HCT116 (cell line): ENCODE measurements at places on chromosomes 5 and 9.
A peak's percentile ranks its signal among the peaks of the same experiment; 100 is the strongest.

GRCh38 chr5:27906481-27906880 lies 868.1 kb upstream of the CDH9 start:
- H3K27me3 ChIP-seq = no peaks in the 10 kb centered on the region
- H3K4me3 ChIP-seq = no peak overlapping the region
- no peak for DNase-seq
- H3K4me1 ChIP-seq = no peaks in the 10 kb centered on the region

DNA sequence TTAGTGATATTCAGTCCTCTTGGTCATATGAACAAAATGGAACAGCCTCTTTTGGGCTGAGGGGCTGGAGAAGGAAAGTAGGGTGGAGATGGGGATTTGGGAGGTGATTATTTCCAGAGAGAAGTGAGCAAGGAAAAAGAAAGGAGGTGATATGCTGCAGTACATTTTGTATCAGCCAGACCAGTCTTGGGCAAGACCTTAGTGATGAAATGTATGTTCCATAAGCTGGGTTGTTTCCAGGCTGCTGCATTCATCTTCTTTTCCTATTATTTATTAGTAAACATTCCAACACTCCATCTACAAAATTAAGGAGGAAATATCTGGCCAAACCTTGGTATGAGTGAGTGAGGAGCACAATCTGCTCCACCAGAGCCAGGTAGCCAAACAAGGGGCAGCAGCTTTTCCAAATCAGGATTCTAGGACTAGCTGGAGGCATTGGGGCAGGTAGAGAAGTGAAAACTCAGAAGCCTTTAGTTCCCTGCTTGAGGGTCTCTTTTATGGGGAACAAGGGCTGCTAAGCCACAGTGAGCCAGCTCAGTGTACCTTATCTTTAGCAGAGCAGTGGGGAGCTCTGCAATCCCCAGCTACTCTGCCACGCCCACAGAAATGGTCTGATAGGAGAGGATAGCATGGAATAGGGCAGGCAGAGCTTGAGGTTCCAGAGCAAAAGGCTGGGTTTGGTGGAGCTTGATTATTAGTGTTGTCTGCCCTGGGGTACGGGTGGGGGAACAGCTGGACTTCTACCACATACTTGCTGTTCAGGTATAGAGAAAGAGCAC lies 19.5 kb downstream of the RAD1 start:
- H3K4me3 ChIP-seq = no peak overlapping the region
- no peak overlapping the region for H3K27ac ChIP-seq
- no peaks in the 10 kb centered on the region for H3K27me3 ChIP-seq
- H3K36me3 ChIP-seq = no peaks in the 10 kb centered on the region
- DNase-seq = no peak

GRCh38 chr5:16916262-16916878 lies 19.7 kb downstream of the MYO10 start:
- no peaks in the 10 kb centered on the region for H3K36me3 ChIP-seq
- H3K4me3 ChIP-seq = no peak overlapping the region
- peak; percentile 82 for DNase-seq
- peak overlapping the region; percentile 88 for H3K27ac ChIP-seq
- no peaks in the 10 kb centered on the region for H3K27me3 ChIP-seq

- H3K4me1 ChIP-seq = no peaks in the 10 kb centered on the region
- DNase-seq = no peak
- no peak overlapping the region for H3K4me3 ChIP-seq
- no peaks in the 10 kb centered on the region for H3K36me3 ChIP-seq
- no peaks in the 10 kb centered on the region for H3K27me3 ChIP-seq
- H3K27ac ChIP-seq = no peak overlapping the region
Observed at GRCh38 chr5:16590685-16591084, 26.1 kb downstream of the RETREG1 start.

GRCh38 chr5:160802592-160802991 lies 49.4 kb downstream of the ATP10B start:
- H3K4me1 ChIP-seq = no peaks in the 10 kb centered on the region
- DNase-seq = no peak
- no peak overlapping the region for H3K4me3 ChIP-seq
- H3K27me3 ChIP-seq = no peaks in the 10 kb centered on the region
- no peaks in the 10 kb centered on the region for H3K36me3 ChIP-seq

- no peaks in the 10 kb centered on the region for H3K4me1 ChIP-seq
- DNase-seq = no peak
- H3K27ac ChIP-seq = no peak within 1 kb of the TSS
- no peaks in the 10 kb centered on the region for H3K27me3 ChIP-seq
Observed at GRCh38 chr9:104503963-104504362, at the start of gene OR13F1. Gene OR13F1, plus strand, starts transcription at chr9:104504263. Its CDS starts 0 bp downstream, at chr9:104504263.

- no peak overlapping the region for H3K27ac ChIP-seq
- H3K27me3 ChIP-seq = no peaks in the 10 kb centered on the region
- no peaks in the 10 kb centered on the region for H3K36me3 ChIP-seq
- H3K4me1 ChIP-seq = no peaks in the 10 kb centered on the region
Observed at GRCh38 chr9:109904666-109905065, 124.7 kb downstream of the PALM2AKAP2 start.

GRCh38 chr5:172456076-172456722 lies 1.9 kb upstream of the SH3PXD2B start:
- no peaks in the 10 kb centered on the region for H3K36me3 ChIP-seq
- no peak for DNase-seq
- H3K4me1 ChIP-seq = peaks cover 50% of the 10 kb centered on the region
- peak overlapping the region; percentile 64 for H3K4me3 ChIP-seq
- H3K27ac ChIP-seq = peak overlapping the region; percentile 37
- no peaks in the 10 kb centered on the region for H3K27me3 ChIP-seq

DNA sequence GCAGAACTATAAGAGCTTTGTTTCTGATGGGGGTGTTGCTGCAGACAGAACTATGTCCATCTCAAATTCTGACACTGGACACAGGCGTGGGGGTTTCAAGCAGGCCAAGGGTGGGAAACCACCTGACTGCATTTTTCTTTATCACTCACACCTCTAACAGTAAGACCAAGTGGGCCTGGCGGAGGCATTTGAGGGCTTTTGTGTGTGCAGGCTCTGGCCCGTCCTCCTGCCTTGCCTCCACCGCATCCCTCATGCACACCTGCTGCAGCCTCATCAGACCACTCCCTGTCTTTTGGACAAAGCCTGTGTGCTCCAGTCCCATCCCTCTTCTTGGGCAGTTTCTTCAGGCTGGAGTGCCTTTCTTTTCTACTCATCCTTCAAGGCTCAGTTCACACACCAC lies 7.9 kb downstream of the OR13J1 start:
- peaks cover 3% of the 10 kb centered on the region; the same call in 1 of the 2 replicates for H3K27me3 ChIP-seq
- no peak overlapping the region for H3K27ac ChIP-seq
- no peaks in the 10 kb centered on the region for H3K36me3 ChIP-seq
- no peaks in the 10 kb centered on the region for H3K4me1 ChIP-seq

DNA sequence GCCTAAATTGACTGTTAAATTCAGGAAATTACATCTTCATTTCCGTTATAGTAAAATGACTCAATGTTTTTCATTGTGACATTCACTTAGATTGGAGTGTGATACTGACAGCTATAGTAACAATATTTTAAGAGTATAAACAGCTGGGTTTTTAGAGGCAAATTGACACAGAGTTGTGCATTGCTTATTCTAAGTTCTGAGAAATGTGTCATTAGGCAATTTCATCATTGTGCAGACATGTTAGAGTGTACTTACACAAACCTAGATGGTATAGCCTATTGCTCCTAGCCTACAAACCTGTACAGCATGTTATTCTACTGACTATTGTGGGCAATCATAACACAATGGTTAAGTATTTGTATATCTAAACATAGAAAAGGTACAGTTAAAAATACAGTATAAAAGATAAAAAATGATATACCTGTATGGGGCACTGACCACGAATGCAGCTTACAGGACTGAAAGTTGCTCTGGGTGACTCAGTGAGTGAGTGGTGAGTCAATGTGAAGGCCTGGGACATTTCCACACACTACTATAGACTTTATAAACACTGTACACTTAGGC lies 132.7 kb downstream of the PDE4D start:
- DNase-seq = no peak
- H3K36me3 ChIP-seq = no peaks in the 10 kb centered on the region
- 0 out of 2 replicates have a peak, but pooled peaks cover 4% of the 10 kb centered on the region for H3K27me3 ChIP-seq
- no peak overlapping the region for H3K4me3 ChIP-seq
- no peaks in the 10 kb centered on the region for H3K4me1 ChIP-seq
- H3K27ac ChIP-seq = no peak overlapping the region

DNA sequence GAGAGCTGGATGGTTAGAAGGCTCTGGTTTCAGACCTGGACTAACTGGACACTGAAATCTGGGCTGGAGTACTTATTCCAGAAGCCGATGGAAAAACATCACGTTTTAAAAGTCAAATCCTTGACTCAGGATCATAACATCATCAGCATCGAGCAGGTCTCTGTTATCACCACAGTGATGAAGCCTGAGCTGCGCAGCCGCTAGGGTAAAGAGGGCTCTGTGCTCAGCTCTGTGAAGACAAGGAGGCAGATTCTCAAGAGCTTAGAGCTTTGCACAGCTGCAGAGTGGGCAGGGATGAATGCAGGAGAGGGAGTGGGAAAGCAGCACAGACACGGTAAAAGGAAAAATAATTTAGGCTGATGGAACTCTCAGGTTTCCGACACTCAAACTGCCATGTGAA lies 208.8 kb upstream of the TAS2R1 start:
- H3K4me1 ChIP-seq = no peaks in the 10 kb centered on the region
- no peak for DNase-seq
- no peak overlapping the region for H3K27ac ChIP-seq
- H3K4me3 ChIP-seq = no peak overlapping the region
- H3K36me3 ChIP-seq = no peaks in the 10 kb centered on the region
- no peaks in the 10 kb centered on the region for H3K27me3 ChIP-seq

GRCh38 chr5:137935694-137936093 lies 46.4 kb downstream of the PKD2L2 start:
- no peak overlapping the region for H3K4me3 ChIP-seq
- H3K4me1 ChIP-seq = no peaks in the 10 kb centered on the region
- H3K27ac ChIP-seq = no peak overlapping the region
- H3K36me3 ChIP-seq = peaks cover 11% of the 10 kb centered on the region

GRCh38 chr5:31553863-31554262 lies 21.8 kb downstream of the C5orf22 start:
- no peak overlapping the region for H3K27ac ChIP-seq
- no peaks in the 10 kb centered on the region for H3K4me1 ChIP-seq
- H3K4me3 ChIP-seq = no peak overlapping the region
- H3K27me3 ChIP-seq = no peaks in the 10 kb centered on the region
- DNase-seq = no peak

GRCh38 chr5:88438006-88438405 lies 169.4 kb upstream of the TMEM161B start:
- H3K36me3 ChIP-seq = no peaks in the 10 kb centered on the region
- H3K27ac ChIP-seq = no peak overlapping the region
- DNase-seq = peak; percentile 8
- H3K27me3 ChIP-seq = no peaks in the 10 kb centered on the region

DNA sequence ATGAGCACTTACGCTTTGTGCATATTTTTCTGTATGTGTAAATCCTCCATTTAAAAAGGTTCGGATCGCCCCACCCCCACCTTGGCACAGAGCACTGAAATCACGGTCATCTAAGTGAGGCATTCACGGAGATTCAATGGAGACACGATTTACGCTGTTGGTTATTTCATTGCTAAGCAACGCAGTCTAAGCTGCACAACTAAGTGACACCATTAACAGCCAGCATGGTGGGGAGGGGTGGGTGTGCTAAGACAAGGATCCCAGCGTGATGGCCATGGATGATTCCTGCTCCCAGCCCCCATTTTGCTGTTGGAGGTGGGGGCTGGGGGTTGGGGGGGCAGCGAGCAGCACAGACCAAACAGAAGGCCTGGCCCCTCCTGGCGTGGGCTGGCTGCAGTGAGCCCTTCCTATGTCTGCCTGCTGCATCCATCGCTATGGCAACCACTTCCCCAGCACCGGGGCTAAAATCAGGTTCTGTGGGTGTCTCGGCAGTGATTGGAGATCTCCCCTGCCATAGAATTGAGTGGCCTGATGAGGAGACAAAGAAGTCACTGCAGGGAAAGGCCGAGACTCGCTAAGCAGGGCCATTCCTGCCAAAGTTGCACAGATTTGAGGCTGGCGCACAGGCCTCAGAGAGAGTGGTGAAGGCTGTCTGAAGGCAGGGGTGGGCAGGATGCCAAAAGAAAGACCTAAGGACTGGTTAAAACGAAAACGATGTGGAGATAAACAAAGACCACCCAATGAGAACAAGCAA lies 14.3 kb upstream of the MARCHF6 start:
- H3K27ac ChIP-seq = no peak overlapping the region
- no peaks in the 10 kb centered on the region for H3K27me3 ChIP-seq
- no peak overlapping the region for H3K4me3 ChIP-seq

DNA sequence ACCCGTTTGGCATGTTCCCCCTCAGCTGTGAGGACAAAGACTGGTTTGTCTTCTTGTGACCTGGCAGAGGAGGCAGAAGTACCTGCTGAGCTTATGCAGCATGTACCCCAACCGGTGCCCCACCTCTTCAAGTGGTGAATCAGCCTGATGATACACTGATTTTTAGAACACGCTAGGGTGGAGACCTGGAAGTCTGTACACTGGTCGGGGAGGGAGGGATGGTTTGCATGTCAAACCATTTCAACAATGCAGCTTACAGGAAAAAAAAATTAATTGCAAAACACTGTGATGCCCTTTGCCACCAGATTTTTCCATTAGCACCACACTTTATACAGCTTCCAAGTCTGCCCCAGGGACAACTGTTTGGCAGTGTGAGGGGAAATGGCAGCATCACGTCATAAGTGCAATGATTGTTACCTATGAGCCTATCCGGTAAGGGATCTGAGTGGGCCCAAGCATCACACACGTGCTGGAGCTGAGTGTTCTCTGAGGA lies 155.1 kb upstream of the DMRT1 start:
- H3K27ac ChIP-seq = no peak overlapping the region
- no peak for DNase-seq
- H3K27me3 ChIP-seq = no peaks in the 10 kb centered on the region
- no peaks in the 10 kb centered on the region for H3K36me3 ChIP-seq

DNA sequence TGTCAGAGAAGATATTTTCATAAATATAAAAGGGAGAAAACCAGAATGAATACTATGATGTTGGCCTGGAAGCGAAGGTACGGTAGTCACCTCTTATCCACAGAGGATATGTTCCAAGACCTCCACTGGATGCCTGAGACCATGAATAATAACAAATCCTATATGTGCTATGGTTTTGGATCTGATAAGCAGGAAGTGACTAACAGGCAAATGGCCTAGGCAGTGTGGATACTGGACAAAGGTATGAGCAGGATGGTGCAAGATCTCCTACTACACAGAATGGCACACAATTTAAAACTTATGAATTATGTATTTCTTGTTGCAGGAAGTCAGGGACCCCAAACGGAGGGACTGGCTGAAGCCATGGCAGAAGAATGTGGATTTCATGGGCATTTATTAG lies 48.2 kb downstream of the ADAMTS12 start:
- H3K4me3 ChIP-seq = no peak overlapping the region
- DNase-seq = no peak
- H3K27ac ChIP-seq = no peak overlapping the region
- no peaks in the 10 kb centered on the region for H3K36me3 ChIP-seq
- H3K27me3 ChIP-seq = peaks cover 4% of the 10 kb centered on the region; the same call in 1 of the 2 replicates

DNA sequence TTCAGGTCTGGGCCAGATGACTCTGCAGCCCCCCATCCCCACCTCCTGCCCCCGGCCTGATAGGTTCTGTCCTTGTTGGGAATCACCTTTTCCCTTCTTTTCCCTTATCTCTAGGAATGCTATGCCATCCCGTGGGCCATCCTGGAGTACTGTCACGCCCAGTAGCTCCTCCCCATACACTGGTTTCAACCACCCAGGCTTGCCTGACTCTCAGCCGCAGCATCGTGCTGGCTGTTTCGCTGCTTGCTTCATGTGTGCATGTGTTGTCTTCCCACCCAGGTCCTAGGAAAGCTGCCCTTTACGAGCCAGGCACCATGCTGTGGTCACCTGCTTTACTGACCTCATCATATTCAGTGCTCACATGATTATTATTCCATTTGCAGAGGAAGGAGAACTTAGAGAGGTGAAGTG lies 71.8 kb downstream of the ANGPTL2 start:
- no peak overlapping the region for H3K27ac ChIP-seq
- H3K27me3 ChIP-seq = no peaks in the 10 kb centered on the region
- H3K36me3 ChIP-seq = no peaks in the 10 kb centered on the region
- no peak overlapping the region for H3K4me3 ChIP-seq
- H3K4me1 ChIP-seq = peaks cover 2% of the 10 kb centered on the region; the same call in 1 of the 2 replicates
